Mesendoderm (in vitro differentiated cells): ENCODE measurements at places on chromosomes 16 and 17.

GRCh38 chr17:78959803-78960202, 19.9 kb downstream of the LGALS3BP start:
- DNase-seq = no peak

DNA sequence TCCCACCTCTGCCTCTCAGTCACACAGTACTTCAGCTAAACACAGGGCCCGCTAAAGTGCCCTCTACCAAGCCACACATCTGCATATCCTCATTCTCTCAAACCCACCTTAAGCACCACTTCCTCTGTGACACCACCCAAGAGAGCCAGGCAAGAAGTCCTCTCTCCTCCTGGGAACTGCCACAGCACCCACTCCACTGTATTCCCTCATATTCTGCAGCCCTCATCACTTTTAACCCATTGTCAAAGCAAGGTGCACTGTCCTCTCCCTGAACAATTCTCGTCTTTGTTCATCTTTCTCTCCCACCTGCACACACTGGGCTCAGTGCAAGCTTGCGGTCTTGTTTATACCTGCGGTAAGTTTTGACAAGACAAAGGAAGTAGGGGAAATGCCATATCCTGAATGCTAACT, 13.6 kb downstream of the CHD9 start:
- no peak for DNase-seq

GRCh38 chr16:85227084-85227945, 115.0 kb upstream of the CIBAR2 start:
- no peak for DNase-seq

DNA sequence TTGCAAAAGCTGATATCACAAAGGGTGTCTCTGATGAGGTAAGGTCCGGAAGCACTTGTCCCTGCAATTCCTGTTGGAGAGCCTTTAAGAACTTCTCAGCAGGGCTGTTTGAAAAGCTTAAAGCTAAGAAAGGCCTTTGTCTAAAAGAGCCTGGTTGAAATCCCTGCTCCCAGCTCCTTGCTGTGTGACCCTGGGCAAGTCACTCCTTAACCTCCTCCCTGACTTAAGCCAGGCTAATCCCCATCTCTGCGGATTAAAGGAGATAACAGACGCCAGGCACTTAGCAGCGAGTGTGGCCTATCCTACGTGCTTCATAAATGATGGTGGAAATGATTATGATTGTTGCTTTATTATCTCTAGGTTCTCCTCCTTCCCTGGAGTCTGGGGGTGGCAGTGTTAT, 368.0 kb upstream of the RBFOX1 start:
- DNase-seq = peak; percentile 47

- peak; percentile 49 for DNase-seq
Observed at GRCh38 chr17:725746-726145, 6.7 kb upstream of the TLCD3A start.

GRCh38 chr16:1053121-1053521, 19.4 kb upstream of the SSTR5 start:
- DNase-seq = no peak
